NT2/D1 (cell line): ENCODE measurements at places on chromosomes 1 and 21.

DNA sequence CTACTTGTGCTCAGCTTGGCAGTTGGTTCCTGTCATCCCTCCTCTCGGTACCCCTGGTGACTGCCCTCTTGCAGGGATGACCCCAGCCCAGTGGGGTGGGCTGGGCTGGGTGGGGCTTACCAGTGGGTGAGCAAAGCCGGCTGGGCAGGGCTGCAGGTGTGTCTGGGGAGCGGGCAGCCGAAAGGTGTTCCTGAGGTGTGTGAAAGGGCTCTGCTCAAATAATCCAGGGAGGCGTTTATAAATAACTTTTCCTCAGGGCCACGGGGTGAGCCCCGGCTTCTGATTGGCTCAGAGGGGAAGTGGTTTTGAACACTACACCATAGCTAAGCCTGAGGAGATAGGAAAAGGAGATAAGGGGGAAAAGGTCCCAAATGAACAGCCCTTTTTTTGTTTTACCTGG is at the start of gene SLC26A9:
Gene SLC26A9, minus strand, starts transcription at position 212 of the 400 bp plus-strand sequence. CDS start 7,636 bp downstream, outside the sequence.
- no peak for DNase-seq

- no peak for DNase-seq
Measured at GRCh38 chr21:38303300-38303699, 46.5 kb downstream of the KCNJ15 start.

GRCh38 chr21:38912102-38912629 is 106.4 kb downstream of the ETS2 start:
- DNase-seq: no peak

DNA sequence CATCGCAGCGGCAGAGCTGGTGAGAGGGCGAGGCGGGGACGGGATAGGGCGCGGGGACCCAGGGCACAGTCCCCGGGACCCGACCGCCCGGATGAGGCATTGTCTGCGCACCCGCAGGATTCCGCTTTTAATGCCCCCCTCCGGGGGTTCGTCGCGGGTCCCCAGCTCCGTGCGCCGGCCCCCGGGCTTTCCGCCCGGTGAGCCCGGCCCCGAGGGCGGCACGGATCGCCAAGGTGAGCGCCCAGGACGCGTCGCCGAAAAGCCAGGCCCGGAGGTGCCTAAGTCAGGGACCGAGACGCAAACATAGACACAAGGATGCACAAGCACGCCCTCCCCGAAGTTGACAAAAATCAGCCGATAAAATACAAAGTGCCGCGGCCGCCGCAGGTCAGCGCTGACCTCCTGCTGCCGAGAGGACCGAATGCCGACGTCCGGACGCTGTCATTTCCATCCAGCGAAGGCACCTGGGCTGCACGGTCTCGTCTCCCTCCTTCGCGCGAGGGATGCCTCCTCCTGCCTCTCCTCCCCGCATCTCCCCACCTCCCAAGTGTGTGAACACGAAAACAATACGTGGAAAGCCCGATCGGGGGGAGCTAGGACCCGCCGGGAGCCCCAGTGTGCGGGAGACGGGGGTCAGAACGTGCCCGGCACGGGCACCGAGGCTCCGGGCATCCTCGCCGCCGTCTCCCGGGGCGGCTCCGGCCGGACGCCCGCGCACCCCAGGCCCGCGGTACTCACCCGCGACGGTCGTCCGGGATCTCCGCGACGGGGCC is 101.1 kb upstream of the SOD1 start:
- no peak for DNase-seq
